ENCODE measurements at places on chromosomes 5 and 9.

DNA sequence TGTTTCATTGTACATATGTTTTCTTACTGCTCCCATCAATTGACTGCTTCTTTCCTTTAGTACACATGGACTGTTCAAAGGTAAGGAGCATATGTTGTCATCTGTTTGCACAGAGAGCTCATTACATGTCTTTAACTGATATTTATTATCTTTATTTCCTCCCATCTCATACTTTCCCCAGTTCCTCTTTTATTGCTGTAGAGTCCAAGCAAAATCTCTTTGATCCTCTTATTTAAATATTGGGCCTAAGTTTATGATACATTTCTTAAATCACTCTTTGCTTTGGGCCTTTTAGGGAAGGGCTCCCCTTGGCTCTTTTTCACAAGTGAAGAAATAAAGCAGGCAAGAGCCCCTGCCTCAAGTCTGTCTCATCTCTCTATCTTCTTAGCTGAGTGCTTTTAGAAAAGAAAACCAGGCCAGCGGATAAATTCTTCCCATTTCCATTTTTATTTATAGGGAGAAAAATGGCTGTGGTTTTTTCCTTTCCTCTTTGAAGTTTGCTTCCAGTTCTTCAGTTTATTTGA, 152.4 kb downstream of the DOCK2 start:
- DNase-seq: no peak

DNA sequence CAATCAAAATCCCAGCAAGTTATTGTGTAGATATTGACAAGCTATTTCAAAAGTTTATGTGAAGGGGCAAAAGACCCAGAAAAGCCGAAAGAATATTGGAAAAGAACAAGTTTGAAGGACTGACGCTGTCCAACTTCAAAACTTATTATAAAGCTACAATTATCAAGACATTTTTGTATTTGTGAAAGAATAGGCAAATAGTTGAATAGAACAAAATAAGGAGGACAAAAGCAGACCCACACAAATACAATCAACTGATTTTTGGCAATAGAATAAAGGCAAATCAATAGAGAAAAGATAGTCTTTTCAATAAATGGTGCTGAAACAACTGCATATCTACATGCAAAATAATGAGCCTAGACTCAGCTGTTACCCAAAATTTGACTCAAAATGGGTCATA, 807.7 kb upstream of the CDH6 start:
- no peak for DNase-seq

- DNase-seq: no peak
Observed at GRCh38 chr5:179275941-179276837, 69.1 kb downstream of the ADAMTS2 start.

DNA sequence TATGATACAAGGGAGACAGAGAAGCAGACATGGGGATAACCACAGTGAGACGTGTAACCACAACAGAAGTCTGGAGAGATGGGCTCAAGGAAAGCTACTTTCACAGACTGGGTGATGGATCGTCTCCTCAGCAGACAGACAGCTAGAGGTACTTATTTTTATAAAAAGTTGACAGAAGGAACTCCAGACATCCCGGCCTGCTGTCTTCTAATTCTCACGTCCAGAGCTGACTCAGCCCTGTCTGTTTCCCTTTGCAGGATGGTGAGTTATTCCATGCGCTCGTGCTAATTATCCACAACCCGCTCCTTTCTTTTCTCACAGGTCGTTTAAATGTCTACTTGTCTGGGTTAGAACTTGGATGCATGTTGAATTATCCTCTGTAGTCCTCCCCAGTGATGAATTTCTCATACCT, 304.5 kb downstream of the CWC27 start:
- DNase-seq: no peak

- DNase-seq: no peak
Observed at GRCh38 chr9:82332018-82332773, 343.6 kb downstream of the SPATA31D1 start.

DNA sequence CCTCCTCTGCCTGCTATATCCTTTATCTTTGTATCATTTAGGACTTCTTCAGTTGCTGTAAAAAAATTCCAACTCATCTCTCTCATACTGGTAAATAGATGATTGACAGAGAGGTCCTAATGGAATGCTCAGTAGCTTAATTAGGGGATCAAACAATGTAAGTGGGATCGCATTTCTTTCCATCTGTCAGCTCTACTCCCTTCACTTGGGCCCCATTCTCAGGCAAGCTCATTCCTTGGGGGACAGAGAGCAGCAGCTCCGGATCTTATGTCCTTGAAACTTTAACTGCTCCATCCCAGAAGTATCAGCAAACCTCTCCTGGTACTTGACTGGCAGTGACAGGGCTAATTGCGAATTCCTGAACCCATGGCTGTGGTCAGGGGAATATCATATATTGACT, 146.7 kb downstream of the YTHDC2 start:
- DNase-seq: no peak

GRCh38 chr5:144304688-144305087, 134.0 kb downstream of the KCTD16 start:
- DNase-seq: no peak

GRCh38 chr9:111925784-111926183, 29.2 kb downstream of the UGCG start:
- DNase-seq: no peak

GRCh38 chr5:127561254-127561653, 43.8 kb downstream of the PRRC1 start:
- no peak for DNase-seq

GRCh38 chr5:124951661-124952060, 205.2 kb upstream of the ZNF608 start:
- DNase-seq: no peak

DNA sequence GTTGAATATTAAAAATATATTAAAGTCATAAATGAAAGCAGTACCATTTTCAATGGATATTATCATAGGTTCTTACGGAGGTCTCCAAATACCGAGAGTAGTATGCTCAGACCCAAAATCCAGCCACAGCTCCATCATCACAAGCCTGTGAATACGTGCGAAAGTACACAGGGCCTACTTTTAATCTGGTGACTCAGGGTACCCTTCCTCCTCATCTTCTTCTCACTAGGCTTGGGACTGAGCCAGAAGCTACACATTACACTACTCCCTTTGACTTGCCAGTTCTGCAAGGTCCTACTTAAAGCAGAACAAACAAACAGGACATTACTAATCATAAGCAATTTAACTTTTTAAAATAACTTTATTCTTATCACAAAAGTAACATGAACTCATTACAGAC, 7.6 kb upstream of the RIC1 start:
- no peak for DNase-seq

- no peak for DNase-seq
Observed at GRCh38 chr9:116566677-116567488, 120.2 kb upstream of the TRIM32 start.

GRCh38 chr5:124692324-124692723, 54.1 kb downstream of the ZNF608 start:
- no peak for DNase-seq

DNA sequence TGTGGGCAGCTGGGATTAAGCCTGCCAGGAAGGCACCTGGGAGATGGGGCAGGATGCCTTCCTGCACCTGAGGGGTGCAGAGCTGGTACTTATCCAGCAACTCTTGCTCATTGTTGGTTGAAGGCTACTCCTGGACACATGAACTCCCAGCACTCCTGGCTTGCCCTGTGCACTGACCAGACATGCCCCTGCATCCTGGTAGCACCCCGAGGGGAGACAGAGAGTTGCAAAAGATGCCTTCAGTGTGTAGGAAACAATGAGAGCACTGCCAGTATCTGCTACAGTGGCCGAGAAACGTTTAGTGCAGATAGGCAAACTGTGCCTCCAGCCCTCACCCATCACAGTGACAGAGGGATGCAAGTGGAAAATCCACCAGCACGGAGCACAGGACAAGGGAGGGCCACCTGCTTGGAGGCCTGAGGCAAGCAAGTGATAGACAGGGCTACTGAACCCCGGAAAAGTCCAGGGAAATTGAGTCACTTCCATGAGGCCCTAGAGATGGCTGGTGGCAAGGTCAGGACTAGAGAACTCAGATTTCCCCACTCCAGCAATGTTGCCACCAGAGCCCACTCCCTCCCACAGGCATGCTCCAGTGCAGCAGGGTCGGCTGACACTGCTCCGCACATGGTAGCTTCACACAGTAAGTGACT, 171.1 kb downstream of the FSTL4 start:
- DNase-seq: no peak

DNA sequence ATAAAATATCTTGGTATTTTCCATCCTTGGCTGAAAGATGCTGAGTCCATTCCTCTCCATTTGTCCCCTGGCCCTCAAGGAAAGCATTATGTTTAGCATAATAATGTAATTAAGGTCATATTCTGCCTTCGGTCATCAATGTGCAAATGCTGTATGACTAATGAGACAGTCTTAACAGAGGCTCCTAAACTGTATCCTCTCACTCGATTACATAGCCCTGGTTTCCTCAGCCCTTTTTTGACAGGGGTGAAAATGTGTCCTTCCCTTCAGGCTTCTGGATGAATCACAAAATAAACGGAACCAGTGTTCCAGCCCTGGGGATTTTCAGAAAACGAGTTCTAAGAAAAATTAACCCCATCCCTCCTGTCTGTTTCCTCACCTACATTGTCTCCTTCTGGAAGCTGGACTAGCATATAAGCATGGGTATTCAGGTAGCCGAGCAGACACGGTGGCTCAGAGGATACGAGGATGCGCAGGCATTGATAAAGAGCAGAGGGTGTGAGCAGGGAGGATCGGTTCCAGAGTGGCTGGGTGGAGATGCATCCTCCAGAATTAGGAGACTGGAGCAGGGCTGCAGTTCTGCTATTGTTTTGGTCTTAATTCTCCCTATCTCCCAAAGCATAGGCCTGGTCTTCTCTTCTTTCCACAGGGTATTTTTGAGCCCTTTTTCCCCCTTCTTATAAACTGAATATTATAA, 742.9 kb downstream of the TLR4 start:
- no peak for DNase-seq

DNA sequence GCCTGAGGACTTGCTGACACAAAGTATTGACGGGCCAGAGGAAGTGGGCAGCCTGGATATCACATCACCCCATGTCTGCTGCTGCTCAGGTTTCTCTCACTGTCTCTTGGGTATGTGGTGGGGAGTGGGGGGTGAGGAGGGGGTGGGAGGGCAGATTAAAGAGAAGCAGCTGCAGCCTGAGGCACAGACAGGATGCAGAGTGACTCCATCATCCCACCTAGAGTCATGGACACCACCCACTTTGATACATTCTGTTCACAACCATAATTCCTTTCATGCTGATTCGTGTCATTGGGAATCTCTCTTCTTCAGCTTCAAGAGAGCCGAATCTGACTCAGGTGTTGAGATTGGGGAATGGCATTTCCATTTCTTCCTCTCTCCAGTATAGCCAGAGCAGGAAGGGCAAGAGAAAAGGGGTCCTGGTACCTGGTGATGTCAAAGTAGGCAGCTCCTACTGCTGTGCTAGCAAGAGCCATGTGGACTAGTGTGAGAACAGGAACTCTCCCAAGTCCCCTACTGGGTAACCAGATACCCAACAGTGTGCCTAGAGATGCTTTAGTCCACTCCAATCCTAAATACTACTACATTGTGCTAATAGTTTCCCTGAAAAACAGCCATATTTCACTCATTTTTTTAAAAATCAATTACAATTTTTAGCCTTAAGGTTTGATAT, 22.4 kb downstream of the GRAMD2B start:
- no peak for DNase-seq

DNA sequence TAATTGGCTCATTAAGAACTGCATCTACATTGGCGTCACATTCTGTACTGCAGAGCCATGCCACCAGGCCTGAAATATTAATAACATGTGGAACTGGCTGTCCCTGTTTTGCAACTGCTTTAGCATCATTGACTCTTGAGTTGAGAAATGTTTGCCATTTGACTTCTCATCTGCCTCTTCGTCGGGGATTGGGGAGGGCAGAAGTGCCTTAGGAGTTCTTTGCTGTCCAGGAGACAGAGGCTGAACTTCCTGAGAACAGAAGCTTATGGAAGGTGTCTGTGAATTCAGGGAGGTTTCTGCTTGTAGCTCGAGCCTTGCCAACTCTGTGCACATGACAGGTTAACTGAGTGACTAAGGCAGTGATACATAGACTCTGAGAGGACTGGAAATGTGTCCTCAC, 265.0 kb downstream of the KIF4B start:
- DNase-seq: no peak
